Diencephalon (tissue), 1 donor: ENCODE measurements at places on chromosomes 4 and X. TPM values are rescaled to one million over a fixed set of nuclear protein-coding genes. Genes with fewer than 3 reads are reported as not detected.

PRSS12 gene
- 21.7 TPM for total RNA-seq

MGAT4D gene
- under 0.01 TPM for total RNA-seq

AWAT2 gene
- total RNA-seq = not detected

MAGEC1 gene
- not detected for total RNA-seq

BMPR1B gene
- 26.1 TPM for total RNA-seq

FAM241A gene
- total RNA-seq = 2.3 TPM

ZNF41 gene
- total RNA-seq = 11.8 TPM

CENPVL2 gene
- total RNA-seq = 6.7 TPM

ADH1C gene
- total RNA-seq = not detected

C4orf36 gene
- total RNA-seq = 3.2 TPM

FREM3 gene
- 3.2 TPM for total RNA-seq

PRR32 gene
- not detected for total RNA-seq

FAM184B gene
- total RNA-seq = 9.0 TPM

FAM156B gene
- total RNA-seq = 24.0 TPM

ZNF157 gene
- total RNA-seq = 5.1 TPM

DSPP gene
- total RNA-seq = under 0.01 TPM

MAGEB1 gene
- total RNA-seq = not detected

TAPT1 gene
- total RNA-seq = 46.1 TPM

HTT-AS gene
- total RNA-seq = not detected

MAGEA8 gene
- total RNA-seq = not detected

RNF150 gene
- 31.6 TPM for total RNA-seq

HERC6 gene
- total RNA-seq = 6.9 TPM

SERPINA7 gene
- total RNA-seq = not detected

HSFX4 gene
- not detected for total RNA-seq
